Panc1 (cell line): ENCODE measurements at places on chromosomes 16 and 17. TPM values are rescaled to one million over a fixed set of nuclear protein-coding genes. Genes with fewer than 3 reads are reported as not detected.

WNK4 gene
- 3.5 TPM for total RNA-seq

DNA sequence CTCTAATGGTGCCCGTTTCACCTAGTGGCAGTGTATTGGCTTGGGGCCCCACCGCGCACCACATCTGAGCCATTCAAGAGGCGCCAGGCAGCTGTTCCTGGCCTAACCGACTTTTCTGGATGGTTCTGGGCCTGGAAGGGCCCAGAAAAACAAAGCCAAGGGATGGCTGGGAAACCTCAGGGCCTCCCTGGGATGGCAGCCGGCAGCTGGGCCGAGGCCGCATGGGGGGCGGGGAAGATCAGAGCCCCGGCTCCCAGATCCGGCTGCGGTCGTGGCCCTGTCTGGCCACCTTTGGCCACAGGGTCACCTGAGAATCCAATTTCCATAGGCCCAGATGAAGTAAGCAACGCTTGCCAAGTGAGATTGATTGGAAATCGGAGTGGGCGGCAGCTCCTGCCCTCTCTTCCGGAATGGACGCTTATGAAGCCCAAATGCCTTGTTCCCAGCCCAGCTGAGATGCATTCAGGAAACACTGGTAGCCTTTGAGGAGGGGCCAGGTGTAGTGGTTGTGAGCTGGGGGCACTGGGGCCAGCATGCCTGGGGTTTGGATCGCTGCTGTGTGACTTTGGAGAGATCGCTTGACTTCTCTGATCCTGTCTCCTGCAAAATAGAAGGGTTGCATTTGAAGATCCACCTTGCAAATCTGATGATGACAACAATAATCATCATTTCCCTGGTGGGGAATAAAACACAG, 163.8 kb upstream of the GSE1 start:
- no peak for DNase-seq

FAM20A gene
- total RNA-seq, result 0.44 TPM

- DNase-seq, result no peak
Observed at GRCh38 chr17:6997171-6997570, 1.3 kb downstream of the ALOX12 start.

GRCh38 chr17:79446399-79447009, 164.3 kb downstream of the RBFOX3 start:
- DNase-seq, result no peak

- DNase-seq, result peak; percentile 32
Observed at GRCh38 chr16:85767531-85767930, 16.6 kb upstream of the C16orf74 start.
